ENCODE measurements at places on chromosomes 4 and X.

DNA sequence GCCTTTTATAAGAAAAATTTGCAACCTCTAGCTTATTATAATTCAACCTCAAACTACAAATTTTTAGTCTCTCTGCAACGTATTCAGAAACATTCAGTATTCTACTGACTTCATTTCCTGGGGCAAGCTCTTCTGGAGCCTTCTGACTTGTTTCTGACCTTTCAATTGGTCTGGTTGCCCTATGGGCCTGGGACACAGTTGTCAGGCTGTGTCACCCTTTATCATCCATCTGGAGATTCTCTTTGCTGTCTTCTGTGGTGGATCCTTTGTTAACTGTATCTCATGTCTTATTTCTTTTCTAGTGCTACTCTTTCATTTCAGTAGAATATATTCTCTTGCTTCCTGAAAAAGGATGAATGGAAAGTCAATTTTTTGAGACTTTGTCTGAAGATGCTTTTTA, 55.1 kb upstream of the PGRMC2 start:
- no peak for DNase-seq

DNA sequence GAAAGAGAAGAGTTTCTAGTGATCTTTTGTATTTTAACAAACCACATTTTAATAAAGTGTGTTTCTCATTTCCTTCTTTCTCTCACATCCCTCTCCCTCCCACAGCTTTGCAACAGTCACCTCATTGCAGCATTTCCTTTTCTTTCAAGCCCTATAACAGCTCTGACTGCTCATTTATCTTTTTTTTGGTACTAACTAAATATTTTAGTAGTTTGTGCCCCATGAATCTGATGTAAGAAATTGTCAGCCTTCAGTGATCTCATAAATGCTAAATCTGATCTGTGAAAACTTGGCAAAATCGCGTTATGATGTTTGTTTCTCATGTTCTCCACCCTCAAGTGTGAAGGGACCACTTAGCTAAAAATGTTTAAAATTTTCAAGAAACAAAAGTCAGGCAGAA, 258.5 kb upstream of the SLIT2 start:
- DNase-seq = no peak

DNA sequence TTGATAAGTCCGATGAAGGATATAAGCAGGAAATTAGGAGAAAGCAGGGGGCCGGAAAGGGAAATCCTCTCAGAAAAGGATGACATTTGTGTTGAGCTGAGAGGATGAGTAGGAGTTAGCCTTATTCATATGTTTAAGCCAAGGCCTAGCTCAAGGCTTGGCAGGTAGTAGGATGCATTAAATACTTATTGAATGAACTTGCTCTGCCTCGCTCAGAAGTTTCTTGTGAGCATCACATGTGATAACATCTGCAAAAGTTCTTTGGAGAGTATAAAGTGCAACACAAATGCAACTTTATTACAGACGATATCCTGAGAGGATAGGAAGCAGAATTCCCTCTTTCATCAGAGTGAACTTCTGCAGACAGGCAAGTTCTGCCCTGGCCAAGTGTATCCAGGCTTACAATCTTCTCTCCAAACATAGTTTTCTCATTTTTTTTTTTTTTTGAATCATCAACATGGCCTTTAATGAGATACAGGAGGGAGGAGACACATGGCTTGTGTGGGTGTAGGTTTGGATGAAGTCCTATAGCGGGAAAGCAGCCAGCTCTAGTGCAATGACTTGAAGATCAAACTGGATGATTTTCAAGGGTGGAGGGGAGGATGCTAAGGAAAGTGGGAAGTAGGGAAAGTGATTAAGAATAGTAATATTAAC, 48.1 kb downstream of the LUZP4 start:
- DNase-seq = no peak

GRCh38 chr4:47359891-47360290, 103.6 kb downstream of the COMMD8 start:
- DNase-seq = no peak

DNA sequence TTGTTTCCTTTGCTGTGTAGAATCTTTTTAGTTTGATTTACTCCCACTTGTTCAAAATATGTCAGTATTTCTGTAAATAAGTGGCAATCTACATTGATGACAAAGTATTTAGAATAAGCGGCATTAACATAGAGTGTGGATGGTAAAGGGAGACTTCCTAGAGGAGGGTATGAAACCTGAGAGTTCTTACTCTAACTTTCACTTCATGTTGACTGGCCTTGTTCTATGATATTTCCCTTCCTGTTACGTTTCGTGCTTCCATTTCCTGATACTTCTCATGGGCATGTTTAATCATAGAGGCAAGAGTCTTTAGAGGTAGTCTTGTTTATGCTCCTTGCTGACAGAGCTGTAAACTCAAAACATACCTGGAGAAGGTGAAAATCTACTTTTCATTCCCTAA, 408.9 kb downstream of the GLUD2 start:
- DNase-seq = no peak

DNA sequence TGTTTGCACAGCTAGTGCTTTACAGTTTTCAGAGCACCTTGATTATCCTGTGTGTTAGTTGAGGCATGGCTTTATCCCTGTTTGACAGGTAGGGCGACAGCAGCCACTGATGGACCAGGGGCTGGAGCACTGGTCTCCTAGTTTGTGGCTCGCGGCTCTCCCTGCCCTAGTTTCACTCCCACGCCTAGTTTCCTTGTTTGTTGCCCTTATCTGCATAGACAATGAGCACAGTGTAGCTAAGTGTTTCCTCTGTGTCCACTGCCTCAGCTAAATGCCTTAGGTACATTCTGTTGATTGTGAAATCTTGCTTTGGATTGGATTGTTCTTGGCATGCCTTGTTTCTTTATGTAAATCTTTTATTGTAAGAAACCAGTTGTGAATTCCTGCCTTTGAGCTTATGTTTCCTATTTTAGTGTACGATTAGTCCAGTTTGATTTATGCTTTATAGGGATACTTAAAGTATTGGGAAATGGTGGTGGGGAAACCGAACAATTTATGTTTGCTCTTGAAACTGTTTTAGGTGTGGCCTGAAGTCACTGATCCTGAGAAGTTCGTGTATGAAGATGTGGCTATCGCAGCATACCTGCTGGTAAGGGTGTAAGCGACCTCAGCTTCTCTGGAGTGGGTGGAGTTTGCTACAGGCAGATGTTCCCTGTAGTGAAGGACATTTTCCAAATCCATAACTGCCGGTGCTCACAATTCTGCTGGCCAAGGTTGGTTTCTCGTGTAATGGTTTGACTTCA, 11.0 kb downstream of the TRMT44 start:
- no peak for DNase-seq
